ENCODE measurements at places on chromosomes 13 and 19.

GRCh38 chr13:48505597-48506091 lies 27.2 kb downstream of the RCBTB2 start:
- DNase-seq = no peak

GRCh38 chr19:51101171-51101865 lies 6.9 kb downstream of the CTU1 start:
- no peak for DNase-seq

DNA sequence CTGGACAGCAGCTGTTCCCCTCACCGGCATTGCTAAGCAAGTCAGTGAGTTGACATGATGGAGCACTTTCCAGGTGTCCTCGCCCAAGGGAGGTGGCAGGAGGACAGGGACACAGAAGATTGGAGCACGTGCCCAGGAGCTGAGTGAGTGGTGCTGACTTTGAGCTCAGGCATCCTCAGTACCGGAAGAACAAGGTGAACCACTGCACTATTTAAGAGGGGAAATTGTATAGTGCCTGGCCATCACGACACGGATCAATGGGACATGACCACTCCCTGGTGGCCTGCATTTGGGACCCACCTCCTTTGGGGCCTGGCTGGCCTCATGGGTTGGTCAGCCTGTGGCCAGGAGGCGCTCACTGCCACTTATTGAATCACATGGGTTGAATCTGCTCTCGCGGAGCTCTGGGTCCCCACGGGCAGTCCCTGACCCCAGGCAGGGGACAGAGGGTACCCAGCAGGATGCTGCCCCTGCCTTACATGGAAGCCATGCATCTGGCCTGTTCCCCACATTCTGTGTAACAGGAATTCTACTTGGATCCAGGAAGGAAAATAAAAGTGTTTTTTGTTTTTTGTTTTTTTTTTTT lies 206.9 kb upstream of the ZNF536 start:
- DNase-seq = no peak

GRCh38 chr19:30221176-30221575 lies 151.0 kb upstream of the ZNF536 start:
- no peak for DNase-seq

DNA sequence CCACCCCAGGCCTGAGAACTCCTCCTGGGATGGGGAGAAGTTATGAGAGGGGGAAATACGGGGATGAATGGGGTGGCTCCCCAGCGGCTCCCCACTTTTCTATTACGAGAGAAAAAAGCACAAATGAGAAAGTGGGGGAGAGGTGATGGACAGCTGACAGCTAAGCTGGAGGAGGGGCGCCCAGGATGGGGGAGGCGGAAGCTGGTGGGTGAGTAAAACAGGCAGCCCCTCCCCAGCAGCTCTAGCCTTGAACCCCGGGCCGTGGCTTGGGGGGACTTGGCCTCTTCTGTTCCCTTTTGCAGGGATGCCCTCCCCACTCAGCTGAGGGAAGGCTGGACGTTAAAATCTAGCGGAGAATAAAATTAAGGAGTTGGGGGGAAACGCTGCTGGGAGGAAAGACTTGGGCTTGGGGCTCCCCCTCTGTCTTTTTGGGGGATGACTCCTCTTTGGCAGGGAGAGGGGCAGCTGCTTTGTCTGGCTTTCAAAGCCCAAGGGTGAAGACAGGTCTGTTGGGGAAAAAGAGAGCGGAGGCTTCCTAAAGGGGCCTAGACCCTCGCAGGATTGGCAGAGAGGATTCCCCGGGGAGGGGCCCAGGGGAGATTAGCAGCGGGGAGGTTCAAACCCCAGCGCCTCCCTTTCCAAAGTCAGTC lies 1.4 kb upstream of the SAMD1 start:
- no peak for DNase-seq

GRCh38 chr13:43911278-43911677 lies 31.6 kb downstream of the LACC1 start:
- no peak for DNase-seq

GRCh38 chr19:2391118-2391725 lies 31.2 kb downstream of the TMPRSS9 start:
- no peak for DNase-seq

Data from NCI-H1436 treated with DMSO at 0.1 percent for 48 hours (cell line).